ENCODE measurements at places on chromosomes 2 and 18. TPM values are rescaled to one million over a fixed set of nuclear protein-coding genes. Genes with fewer than 3 reads are reported as not detected.

ANTXR1 gene
- total RNA-seq, result 137 TPM

MGAT4A gene
- 0.24 TPM for total RNA-seq

SERPINB12 gene
- 0.32 TPM for total RNA-seq

ZC3H15 gene
- 46.8 TPM for total RNA-seq

RBMS1 gene
- 206 TPM for total RNA-seq
